Thymus (tissue), 14 donors: ENCODE measurements at places on chromosomes 6 and 20.

- DNase-seq = no peak
Observed at GRCh38 chr6:15301179-15302006, 55.5 kb downstream of the JARID2 start.

DNA sequence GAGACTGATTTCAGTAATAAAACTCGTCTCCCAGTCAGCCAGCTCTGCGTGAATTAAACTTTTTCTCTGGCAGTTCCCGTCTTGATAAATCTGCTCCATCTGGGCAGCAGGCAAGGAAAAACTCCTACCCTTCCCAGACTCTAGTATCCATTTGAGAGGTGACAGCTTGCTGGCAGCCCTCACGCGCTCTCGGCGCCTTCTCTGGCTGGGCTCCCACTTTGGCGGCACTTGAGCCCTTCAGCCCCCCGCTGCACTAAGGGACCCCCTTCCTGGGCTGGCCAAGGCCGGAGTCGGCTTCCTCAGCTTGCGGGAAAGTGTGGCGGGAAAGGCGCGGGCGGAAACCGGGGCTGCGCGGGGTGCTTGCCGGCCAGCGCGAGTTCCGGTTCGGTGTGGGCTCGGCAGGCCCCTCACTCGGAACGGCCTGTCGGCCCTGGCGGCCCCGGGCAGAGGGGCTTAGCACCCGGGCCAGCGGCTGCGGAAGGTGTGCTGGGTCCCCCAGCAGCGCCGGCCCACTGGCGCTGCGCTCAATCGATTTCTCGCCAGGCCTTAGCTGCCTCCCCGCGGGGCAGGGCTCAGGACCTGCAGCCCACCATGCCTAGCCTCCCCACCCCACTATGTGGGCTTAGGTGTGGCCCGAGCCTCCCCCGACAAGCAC is 21.8 kb upstream of the GMPR start:
- no peak for DNase-seq

DNA sequence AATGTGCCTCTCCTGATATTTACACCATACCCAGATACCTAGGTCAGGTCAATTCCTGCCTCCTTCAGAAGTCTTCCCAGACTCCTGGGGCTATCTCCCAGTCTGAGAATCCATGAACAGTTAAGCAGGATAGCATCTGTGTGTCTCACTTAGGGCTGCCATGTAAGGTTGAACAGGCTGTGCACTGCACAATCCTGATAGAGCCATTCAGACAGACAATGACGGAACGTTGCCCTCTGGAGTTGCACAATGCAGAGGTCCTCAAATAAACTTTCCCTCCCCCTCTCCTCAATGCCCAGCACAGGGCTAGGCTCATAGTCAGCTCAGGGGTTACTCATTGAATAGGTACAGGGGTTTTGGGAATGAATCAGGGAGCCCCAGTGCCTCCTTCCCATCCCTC is 89.7 kb downstream of the CD40 start:
- no peak for DNase-seq

DNA sequence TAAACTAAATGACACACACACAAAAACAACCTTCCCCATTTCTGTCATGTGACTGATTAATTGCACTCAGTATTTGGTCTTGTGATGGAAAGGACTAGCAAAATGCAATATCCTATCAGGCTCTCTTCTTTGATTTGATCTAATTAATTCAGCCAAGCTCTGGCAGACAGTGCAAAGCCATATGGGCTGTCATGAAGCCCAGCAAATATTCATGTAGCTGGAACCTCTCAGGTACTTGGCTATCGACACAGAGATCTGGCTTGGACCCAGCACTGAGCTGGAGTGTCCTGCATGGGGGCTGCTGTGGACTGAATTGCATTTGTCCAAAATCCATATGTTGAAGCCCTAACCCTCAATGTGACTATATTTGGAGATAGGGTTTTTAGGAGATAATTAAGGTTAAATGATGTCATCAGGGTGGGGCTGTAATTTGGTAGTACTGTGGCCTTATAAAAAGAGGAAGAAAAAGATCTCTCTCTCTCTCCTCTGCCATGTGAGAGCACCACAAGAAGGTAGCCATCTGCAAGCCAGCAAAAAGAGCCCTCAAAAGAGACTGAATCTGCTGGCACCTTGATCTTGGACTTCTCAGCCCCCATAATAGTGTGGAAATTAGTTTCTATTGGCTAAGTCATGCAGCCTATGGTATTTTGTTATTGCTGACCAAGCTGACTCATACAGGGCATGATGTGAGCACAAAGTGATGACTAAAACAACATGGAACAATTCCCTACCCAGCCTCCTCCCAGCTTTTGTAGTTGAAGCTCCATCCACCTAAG is 77.1 kb downstream of the STMND1 start:
- DNase-seq = no peak

- no peak for DNase-seq
Observed at GRCh38 chr6:170462366-170463020, 90.6 kb downstream of the PSMB1 start.

DNA sequence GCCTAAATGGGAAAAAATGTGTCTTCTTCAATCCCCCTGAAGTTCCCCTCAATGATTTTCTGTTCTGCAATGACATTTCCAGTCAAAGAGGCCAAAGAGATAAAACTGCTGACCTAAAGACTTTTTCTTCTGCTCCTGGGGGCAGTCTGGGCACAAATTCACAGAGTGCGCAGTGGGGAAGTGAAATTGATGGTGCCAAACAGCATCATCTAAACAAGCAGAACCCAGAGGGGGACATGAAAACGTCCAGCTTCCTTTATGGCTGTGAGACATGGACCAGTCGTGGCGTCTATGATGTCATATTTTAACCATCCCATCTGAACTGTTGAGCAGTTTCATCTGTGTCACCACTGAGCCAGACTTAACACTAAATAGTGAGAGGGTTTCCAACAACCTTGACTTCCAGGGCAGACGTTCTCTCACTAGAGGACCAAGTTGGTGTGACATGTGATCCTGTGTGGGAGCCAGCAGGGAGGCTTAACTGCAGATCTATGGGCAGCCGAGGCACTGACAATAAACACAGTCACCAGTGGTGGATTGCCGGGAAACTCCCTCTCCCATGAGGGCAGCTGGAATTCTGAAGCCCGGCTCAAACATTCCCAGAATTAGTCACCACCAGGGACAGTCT is 12.4 kb downstream of the SCML4 start:
- DNase-seq = no peak

GRCh38 chr6:144083172-144083571 is 12.2 kb downstream of the SF3B5 start:
- no peak for DNase-seq

GRCh38 chr20:17142666-17143065 is 84.2 kb upstream of the PCSK2 start:
- no peak for DNase-seq

- DNase-seq = no peak
Observed at GRCh38 chr6:141164042-141164743, 968.5 kb upstream of the GJE1 start.

GRCh38 chr6:123524781-123525180 is 112.0 kb downstream of the TRDN start:
- no peak for DNase-seq

DNA sequence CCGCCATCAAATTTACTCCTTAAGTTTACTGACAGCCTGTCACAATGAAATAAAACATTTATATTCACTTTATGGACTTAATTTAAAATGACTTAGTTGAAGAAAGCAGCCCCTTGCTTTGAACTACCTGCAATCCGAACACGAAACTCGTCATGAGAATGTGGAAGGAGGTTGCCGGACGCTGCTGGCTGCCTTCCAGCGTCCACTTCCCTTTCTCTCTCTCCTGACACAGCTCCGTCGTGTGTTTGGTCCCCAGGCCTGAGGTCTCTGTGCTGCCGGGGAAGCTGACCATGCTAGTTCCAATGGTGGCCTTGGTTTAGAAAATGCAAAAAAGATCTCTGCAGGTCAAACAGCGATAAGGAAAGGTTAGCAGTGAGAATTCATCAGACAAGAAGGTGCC is 519.7 kb downstream of the CDH26 start:
- DNase-seq = no peak

DNA sequence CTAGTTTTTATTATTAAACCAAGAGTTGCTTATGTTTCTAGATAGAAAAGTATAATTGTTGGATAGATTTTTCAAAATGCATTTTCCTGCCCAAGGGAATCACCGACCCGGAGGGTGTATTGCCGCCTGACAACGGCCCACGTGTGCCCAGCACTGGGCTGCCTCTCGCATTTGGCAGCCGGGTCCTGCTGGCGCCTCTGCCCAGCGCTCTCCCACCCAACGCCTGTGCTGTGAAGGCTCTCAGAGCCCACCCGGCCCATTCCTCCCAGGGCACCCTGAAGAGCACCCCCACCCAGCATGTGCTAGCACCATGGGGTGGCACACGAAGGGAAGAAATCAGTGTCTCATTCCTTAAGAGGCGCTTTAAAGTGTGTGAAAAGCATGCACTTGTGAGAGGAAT is 88.3 kb upstream of the AFDN start:
- DNase-seq = no peak

DNA sequence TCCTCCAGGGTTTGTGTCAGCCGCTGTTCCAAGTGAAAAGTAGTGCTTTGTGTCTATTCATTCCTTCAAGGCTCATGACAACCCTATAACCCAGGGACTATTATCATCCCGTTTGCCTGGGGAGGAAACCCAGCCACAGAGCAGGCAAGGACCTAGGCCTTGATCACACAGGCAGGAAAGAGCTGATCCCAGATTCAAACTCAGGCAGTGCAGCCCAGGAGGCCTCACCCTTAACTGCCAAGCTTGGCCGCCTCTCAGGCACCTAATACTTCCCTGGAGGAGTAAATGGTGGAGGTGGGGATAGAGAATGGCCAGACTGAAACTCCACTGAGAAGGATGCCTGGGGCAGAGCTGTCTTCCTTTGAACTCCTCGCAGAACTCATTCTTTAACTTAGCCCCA is 215.1 kb upstream of the QKI start:
- no peak for DNase-seq

DNA sequence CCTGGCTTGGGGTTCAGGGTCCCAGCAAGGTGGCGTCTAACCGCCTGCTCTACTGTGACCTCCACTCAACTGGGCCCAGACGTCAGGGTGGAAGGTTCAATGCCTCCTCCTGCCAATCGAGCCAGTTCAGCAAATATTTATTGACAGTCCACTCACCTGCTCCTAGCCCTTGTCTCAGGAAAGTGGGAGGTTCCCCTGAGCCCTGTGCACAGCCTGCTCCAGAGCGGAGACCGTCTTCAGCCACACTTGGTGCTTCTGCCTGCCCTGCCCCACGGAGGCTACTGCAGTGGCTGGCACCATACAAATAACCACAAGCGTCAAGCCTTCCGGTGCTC is 6.1 kb downstream of the CCDC167 start:
- DNase-seq = no peak

DNA sequence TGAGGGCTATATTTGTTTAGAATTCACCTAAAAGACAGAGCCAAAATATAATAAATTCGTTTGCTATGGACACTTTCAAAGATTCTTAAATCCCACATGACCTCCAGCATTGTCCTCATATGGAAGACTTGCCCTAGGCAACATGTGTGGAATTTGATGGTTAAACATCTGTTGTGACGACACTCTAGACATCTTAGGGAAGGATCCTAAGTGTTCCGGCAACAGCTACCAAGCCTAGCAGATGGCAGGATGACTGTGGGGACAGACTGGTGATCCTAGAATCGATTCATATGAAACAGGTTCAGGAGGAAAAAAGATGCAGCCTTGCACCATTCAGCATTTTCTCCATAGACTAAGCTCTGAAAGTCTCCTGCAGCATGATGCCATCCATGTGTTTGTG is 77.6 kb upstream of the BACH2 start:
- no peak for DNase-seq

DNA sequence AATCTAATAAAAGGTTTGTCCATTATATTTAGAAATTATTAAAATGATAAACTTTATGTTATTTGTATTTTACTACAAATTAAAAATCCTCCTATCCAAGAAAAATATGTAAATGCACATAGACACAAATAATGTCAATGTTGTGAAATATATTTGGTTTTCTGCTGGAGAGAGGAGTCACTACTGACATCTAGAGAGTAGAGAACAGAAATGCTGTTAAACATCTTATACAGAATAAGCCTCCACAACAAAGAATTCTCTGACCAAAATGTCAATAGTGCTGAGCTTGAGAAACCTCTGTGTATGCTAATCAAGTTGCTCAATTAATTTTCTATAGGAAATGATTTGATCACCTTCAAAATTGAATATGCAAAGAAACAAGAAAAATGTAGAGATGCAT is 12.4 kb downstream of the HTR1B start:
- DNase-seq = no peak

- DNase-seq = no peak
Observed at GRCh38 chr20:25546048-25546447, 39.3 kb downstream of the NINL start.

DNA sequence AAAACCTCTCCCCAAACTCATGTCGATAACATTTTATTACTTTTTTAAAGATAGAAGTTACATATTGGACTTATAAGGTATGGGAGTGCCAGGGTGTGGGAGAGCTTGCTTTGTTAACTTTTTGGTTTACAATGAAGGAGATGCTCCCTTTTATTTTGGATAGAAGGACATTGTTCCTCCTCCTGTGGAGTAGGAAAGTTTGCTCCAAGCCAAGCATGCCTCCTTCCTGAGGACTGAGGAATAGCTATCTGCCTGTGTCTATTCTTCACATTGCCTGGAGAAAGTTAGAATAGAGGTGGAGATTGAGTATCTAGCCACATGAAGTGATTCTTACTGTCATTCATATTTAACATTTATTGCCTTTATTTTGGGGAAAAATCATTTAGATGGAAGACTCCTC is 71.9 kb downstream of the EYA4 start:
- DNase-seq = no peak

- no peak for DNase-seq
Observed at GRCh38 chr20:33670715-33671499, 3.3 kb downstream of the NECAB3 start.

DNA sequence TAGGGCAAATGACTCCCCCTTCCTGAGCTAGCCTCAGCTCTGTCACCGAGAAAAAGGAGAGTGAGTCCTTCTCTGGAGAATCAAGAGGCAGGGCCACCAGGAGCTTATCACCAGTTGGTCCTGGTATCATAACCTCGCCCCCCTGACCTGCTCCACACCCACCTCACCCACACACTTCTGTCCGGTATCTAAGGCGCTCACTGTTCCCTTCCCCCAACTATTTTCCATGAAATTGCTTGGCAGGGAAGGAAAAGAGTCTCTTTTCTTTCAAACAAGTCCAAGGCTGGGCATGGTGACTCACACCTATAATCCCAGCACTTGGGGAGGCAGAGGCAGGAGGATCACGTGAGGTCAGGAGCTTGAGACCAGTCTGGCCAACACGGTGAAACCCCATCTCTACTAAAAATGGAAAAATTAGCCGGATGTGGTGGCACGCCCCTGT is 77.6 kb downstream of the ZMYND8 start:
- DNase-seq = no peak

GRCh38 chr6:2476376-2476775 is 231.0 kb upstream of the GMDS start:
- DNase-seq = no peak

- DNase-seq = no peak
Observed at GRCh38 chr6:64955435-64955848, 751.6 kb downstream of the EYS start.
